ENCODE measurements at places on chromosomes 5 and 9.
A peak's percentile ranks its signal among the peaks of the same experiment; 100 is the strongest.

- no peak for DNase-seq
Observed at GRCh38 chr5:116806836-116807235, 232.2 kb upstream of the SEMA6A start.

GRCh38 chr5:149271716-149272563, at the start of gene AFAP1L1:
TSS of gene AFAP1L1 (plus strand) at chr5:149271859. CDS start at chr5:149271969, 110 bp downstream.
- peak; percentile 9 for DNase-seq

DNA sequence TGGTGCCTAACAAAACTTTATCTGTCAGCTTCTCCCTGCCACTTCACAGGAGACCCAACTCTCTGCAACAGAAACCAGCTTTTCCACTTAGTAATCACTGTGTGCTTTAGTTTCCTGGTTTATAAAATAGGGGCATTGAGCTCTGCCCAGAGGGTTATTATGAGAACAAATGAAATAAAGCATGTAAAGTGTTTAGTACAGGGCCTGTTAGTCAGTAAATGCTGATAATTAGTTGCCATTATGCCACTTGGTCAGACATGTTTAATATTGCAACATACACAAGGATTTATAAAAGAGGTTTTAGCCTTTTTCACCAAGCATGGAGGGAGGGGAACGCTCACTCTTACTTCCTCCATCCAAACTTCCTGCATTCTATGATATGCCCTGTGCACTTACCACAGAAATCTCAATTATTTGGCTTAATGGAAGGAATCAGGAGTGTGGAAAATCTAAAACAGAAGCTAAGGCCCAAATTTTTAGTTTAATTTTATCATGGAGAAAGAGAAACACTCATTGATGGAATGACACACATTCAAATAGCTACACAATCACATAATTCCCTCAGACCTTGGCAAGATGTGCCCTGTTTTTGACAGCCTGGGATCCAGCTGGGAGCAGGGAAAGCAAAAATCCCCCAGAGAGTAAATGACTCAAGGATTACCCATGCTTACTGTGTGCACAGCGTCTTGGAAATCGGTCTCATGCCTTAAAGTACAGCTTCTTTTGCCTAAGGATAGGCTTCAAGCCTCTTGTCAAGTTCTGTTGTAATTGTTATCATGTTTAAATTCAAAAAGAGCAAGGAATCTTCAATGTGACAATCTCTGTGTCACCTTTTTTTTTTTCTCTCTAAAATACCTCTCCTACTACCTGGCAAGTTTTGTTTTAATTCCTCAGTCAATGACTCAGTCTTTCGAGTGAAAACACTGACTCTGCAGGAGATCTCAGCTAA, 34.0 kb downstream of the ZNF474 start:
- DNase-seq = no peak

DNA sequence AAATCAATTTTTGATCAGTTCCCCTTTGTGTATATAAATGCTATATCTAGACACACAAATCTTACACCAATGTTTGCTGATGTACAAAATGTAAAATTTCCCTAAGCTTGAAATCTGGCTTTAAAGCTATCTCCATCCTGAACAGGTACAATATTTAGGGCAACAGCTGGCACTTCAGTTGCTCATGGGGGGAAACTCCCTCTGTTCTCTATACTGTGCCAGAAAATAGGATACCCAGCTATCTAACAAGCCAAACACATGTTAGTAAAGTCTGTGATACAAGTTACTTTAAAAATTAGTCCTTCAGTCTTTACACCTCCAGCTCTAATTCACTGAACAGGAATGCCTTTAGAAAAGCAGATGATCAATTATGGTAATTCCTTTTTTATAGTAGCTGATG, 191.8 kb downstream of the SLF1 start:
- DNase-seq = no peak

GRCh38 chr9:37243588-37244345, 123.4 kb downstream of the ZCCHC7 start:
- DNase-seq = no peak

GRCh38 chr5:32098291-32098690, 75.8 kb downstream of the GOLPH3 start:
- DNase-seq = no peak

- no peak for DNase-seq
Observed at GRCh38 chr9:81849631-81850259, 78.5 kb upstream of the SPATA31D4 start.

- DNase-seq = no peak
Observed at GRCh38 chr5:115424030-115424429, 120.5 kb downstream of the FEM1C start.

- no peak for DNase-seq
Observed at GRCh38 chr9:91757782-91758181, 192.2 kb downstream of the ROR2 start.

DNA sequence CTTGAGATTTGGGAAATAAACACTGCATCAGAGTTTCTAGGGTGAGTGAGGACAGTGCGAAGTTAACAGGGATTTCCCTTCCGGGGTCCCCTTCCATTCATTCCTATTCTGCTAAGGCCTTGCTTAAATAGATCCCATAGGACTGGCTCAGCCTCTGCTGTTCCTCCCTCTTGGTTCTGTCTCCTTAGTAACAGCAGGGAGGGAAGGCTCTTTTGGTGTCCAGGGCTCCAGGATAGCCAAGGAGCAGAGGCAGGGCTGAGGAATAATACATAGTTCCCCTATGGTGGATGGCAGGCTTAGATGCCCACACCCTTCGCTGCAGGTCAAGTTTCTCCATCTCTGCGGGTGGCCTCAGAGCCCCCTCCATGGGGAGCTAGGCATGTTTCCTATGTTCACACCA, 591.7 kb downstream of the ACTL7B start:
- no peak for DNase-seq

DNA sequence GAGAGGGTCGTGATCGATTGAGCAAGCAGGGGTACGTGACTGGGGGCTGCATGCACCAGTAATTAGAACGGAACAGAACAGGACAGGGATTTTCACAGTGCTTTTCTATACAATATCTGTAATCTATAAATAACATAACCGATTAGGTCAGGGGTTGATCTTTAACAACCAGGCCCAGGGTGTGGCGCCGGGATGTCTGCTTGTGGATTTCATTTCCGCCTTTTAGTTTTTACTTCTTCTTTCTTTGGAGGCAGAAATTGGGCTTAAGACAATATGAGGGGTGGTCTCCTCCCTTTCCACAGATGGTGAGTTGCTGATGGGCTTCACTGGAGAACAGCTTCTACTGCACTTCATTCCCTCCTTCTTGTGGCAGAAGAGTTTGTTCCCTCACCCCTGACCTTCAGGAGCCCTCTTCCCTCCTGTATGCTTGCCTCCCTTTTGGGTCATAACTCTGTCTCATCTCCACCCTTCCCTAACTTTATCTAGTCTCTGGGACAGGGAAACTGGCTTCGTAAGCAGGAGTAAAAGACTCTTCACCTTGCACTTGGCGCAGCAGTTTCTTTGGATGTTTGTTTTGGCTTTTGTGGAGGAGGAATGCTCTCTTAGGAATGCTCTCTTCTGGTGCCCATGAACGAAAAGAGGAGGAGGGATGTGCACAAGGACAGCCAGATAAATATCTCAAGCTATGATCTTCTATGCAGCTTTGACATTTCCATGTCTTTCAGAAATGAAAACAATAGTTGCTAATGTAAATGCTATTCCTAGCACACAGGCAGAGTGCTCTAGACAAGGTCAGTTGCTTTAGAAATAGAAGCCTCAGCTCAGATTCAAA, 139.8 kb upstream of the RPS23 start:
- DNase-seq = no peak

DNA sequence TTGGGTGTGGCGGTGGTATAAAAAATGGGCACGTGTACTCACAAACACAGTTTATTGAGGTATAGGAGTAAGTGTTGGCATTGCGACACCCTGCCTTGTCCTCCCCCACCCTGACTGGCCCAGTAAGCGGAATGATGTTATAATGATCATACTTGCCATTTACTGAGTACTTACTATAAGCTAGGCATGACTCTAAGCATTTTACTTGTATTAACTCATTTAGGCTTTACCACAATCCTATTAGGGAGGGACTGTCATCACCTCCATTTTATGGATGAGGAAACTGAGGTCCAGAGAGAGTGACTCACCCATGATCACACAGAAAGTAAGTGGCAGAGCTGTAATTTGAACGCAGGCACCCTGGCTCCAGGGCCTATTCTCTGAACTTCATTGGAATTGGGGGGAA, 2.3 kb downstream of the SMIM3 start:
- no peak for DNase-seq

DNA sequence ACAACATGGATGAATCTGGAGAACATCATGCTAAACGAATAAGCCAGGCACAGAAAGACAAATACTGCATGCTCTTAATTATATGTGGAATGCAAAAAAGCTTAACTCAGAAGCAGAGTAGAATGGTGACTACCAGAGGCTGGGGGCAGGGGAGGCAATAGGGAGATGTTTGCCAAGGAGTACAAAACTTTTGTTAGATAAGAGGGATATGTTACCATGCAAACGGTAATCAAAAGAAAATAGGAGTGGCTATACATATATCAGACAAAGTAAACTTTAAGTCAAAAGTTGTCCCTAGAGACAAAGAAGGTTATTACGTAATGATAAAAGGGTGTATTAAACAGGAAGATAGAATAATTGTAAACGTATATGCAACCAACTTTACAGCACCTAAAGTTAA, 17.8 kb upstream of the BTNL3 start:
- DNase-seq = no peak

GRCh38 chr5:136006164-136006563, 22.6 kb upstream of the TGFBI start:
- no peak for DNase-seq

DNA sequence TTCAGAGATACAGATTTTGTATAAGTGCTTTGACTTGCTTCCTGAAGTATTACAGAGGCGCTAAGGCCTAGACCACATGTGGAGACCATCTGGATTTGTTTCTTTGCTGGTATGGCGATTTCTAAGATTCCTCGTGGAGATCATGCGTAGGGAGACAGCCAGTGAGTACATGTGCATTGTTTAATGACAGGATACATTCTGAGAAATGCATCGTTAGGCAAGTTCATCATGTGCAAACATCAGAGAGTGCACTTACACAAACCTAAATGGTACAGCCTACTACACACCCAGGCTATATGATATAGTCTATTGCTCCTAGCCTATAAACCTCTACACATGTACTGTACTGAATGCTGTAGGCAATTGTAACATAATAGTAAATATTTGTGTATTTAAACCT, 16.5 kb upstream of the CEP120 start:
- DNase-seq = no peak

- DNase-seq = no peak
Observed at GRCh38 chr5:124604419-124604818, 142.0 kb downstream of the ZNF608 start.

DNA sequence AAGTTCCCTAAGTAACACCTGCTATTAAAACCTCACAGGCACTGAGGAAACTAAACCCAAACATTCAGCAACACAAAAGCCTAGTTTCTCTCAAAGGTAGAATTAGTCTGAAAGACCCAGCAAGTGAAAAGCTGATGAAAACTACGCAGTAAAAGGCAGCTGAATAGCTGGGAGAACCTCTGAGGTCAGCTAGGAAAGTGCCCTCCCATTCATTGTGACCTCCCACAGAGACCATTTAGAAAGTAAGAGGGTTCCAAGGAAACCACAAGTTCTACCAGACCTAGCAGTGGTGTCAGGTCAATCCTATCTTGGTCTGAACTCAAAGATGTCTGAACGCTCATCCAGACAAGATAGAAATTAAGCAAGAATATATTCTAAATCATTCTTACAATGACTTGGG, 144.7 kb downstream of the SSBP2 start:
- no peak for DNase-seq

GRCh38 chr5:171688696-171689495, 96.7 kb upstream of the SMIM23 start:
- no peak for DNase-seq

GRCh38 chr5:10442576-10442975, 897 bp downstream of the ROPN1L start:
- no peak for DNase-seq

GRCh38 chr5:150562832-150563231, 54.9 kb downstream of the NDST1 start:
- peak; percentile 11 for DNase-seq

DNA sequence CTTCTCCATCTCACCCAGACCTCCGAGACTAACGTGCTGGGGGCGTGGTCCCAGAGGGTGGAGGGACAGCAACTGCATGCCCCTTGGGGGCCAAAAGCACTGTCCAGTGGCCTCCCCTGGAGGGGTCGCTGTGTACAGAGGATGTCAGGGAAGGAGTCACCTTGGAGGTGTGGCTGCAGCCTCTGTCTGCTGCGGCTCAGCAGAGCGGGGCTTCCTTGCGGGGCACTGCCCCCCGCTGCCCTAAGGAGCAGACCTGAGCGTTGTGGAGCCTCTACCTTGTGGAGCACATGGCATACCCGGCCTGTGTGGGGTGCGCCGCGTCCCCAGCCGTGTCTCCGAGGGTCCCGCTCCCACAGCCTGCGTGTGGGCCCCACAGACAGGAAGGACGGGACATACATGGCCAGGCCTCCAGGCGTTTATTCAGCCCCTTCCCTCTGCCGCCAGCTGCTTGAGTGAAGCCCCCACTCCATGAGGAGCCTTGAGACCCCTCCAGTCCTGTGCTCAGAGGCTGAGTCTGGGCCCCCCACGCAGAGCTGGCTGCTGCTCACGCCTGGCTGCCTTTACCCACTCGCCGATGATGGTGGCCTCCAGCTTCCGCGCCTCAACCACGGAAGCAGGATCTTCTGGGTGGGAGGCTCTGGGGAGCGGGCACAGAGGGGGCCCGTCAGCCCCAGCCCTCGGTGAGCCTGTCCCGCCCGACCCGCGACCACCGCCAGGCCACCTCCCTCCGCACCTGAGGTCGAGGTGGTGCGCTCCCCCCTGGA, 4.2 kb downstream of the DPP7 start:
- DNase-seq = no peak

GRCh38 chr5:95078868-95079267, 206.0 kb downstream of the MCTP1 start:
- no peak for DNase-seq

- DNase-seq = no peak
Observed at GRCh38 chr5:2537378-2538145, 213.9 kb downstream of the IRX2 start.

- no peak for DNase-seq
Observed at GRCh38 chr5:116299746-116300640, 215.2 kb downstream of the COMMD10 start.

GRCh38 chr5:23466401-23466912, 41.0 kb upstream of the PRDM9 start:
- no peak for DNase-seq

- no peak for DNase-seq
Observed at GRCh38 chr9:119836036-119836435, 466.8 kb upstream of the BRINP1 start.

GRCh38 chr9:111728143-111728542, 66.6 kb downstream of the SHOC1 start:
- DNase-seq = no peak

GRCh38 chr5:113749334-113749733, 235.8 kb downstream of the YTHDC2 start:
- DNase-seq = no peak

GRCh38 chr9:113901221-113901688, 25.1 kb downstream of the ZNF618 start:
- DNase-seq = no peak

GRCh38 chr9:38254151-38254550, 138.4 kb upstream of the ALDH1B1 start:
- DNase-seq = no peak

DNA sequence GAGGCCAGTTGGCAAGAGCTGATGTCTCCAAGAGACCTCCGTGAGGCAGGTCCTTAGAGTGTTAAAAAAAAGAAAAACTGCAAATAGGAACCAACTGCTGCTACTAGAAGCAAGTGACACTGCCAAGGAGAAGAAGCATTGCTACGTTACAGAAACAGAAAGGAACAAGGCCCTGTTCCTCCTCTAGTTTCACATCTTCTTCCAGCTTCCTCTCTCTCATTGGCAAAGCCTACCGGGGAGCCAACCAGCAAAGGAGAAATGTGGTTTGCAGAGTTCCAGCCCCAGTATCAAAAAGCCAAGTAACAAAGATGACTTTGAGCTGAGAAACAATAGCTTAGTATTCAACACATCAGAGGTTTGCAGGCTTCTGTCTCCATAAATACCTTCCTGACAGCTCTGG, 145.9 kb downstream of the PRELID2 start:
- peak; percentile 61 for DNase-seq
